ENCODE measurements at places on chromosomes 4 and X.

- no peak for DNase-seq
Observed at GRCh38 chr4:5801696-5802095, 90.7 kb downstream of the EVC start.

- DNase-seq = no peak
Observed at GRCh38 chrX:95760356-95760755, 924.3 kb upstream of the DIAPH2 start.

- DNase-seq = no peak
Observed at GRCh38 chr4:70062000-70062399, 11.8 kb downstream of the HTN1 start.

DNA sequence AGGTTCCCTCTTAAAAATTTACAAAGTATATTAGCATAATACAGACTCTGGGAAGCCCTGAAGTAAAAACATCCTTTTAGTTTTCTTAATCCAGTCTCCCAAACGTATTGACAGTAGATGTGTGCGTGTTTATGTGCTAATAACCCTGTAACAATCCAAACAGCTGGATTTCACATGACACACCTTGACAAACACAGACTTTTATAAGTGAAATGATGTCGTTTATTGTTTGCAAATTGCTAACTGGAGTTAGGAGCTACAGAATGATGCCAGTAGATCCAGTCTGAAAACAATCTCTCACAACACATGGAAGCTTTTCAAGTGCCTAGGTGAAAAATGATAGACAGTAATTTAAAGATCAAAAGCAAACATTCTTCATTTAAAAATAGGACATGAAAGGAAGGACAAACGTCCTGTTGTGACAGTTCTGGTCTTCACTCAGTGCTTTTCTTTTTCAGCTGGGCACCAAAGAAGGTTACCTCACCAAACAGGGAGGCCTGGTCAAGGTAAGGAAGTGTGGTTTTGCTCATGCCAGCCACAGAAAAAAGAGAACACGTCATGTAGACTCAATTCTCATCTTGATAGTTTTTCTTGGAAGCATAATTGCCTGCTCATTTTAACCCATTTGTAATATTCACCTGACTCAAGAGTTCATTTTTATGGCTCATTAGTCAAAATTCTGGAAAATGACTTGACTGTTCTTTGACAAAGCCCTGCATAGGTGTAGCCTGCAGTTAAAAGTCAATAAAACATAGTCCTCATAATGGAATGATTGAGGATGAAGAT is 32.9 kb downstream of the LAMTOR3 start:
- DNase-seq = no peak

DNA sequence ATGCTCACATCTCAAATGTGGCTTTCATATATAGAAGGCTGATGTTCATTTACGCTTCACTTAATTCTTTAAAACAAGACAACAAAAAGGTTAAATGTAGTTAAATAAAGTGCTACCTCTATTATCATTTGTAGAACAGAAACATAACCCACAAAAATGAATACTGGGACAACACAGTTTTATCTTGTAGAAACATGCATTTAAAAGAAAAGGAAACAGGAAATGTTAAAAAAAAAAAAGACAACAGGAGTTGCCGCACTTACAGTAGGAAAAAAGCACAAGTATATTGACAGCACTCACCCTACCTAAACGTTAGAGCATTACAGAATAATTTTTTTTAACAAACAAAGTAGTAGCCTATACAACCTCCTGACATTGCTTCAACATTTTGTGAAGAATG is 4.8 kb downstream of the THOC2 start:
- DNase-seq = no peak

GRCh38 chr4:164485136-164485535 is 268.8 kb upstream of the SMIM31 start:
- DNase-seq = no peak

GRCh38 chrX:25519258-25519657 is 503.5 kb upstream of the ARX start:
- DNase-seq = no peak

- DNase-seq = no peak
Observed at GRCh38 chr4:48017108-48017571, 568 bp downstream of the NIPAL1 start.

Data from T-helper 2 cell (primary cell).